ACHN (cell line): ENCODE measurements at places on chromosomes 12 and 14.

DNA sequence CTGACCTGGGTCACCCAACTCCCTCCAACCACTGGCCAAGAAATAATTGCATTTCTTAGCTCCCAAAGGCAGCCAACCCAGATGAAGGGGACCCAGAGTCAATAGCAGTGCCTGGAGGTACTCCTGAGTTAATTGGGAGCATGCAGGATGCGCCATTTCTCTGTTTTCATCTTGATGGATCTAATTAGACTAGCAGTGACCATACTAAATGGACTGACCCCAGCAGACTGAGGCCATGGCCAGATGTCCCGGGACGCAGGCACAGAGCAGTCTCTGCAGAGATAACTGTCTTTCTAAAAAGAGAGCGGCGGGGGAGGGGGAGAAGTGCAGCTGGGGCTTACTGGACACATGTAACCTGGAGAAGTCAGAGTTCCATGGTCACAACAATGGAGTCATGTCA is 53.2 kb upstream of the CMKLR1 start:
- DNase-seq, result no peak

DNA sequence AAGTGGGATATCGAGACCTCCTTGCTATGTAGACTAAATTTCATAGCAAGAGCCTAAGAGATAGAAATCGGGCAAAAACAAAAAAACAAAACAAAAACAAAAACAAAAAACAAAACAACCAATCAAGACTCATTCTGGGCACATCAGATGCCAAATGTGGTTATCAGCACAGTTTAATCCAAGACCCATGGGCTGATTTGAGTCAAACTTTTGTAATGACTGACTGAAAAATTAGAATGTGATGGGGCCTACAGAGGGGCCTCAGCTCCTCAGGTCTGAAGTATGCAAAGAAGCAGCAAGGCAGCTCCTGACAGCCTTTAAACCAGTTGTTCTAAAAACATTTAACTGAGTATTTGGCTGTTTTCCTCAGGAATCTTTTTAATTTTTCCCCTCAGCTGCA is 49.3 kb downstream of the SLC4A8 start:
- DNase-seq, result no peak

- DNase-seq, result no peak
Measured at GRCh38 chr14:99781091-99781490, 12.1 kb upstream of the EML1 start.

DNA sequence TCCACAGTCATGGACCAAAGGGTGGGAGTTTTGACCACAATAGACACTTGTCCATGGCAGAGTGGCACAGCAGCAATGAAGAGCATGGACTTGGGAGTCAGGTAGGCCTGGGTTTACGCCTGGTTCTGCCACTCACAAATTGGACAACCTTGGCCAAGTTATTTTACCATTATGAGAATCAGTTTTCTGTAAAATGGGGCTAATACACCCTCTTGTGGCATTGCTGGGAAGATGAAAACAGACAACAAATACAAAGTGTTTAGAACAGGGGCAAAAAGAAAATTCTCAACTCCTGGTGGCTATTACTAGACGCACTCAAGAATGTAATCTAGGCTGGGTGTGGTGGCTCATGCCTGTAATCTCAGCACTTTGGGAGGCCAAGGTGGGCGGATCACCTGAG is 2.6 kb downstream of the C12orf43 start:
- no peak for DNase-seq

GRCh38 chr12:44317651-44318126 is 481.8 kb downstream of the TMEM117 start:
- DNase-seq, result peak; percentile 57

DNA sequence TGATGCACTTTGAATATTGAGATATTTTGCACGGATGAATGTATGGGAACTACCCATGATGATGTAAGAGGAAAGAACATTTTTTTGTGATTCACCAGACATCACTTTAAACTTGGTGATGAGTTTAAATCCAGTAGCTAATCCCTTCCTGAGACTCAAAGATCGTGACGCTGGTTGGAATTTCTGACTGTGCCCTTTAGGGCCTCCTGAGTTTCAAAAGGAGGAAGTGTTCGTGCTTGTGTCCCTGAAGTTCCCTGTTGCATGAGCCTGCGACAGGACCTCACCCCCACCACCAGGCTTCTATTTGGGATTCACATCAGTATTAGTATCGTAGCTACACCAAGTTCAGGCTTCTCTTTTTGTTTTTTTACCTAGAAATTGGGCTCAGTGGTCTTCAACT is 18.6 kb upstream of the RIN3 start:
- DNase-seq, result no peak

- DNase-seq, result no peak
Measured at GRCh38 chr12:130433411-130433810, 95.7 kb downstream of the PIWIL1 start.

DNA sequence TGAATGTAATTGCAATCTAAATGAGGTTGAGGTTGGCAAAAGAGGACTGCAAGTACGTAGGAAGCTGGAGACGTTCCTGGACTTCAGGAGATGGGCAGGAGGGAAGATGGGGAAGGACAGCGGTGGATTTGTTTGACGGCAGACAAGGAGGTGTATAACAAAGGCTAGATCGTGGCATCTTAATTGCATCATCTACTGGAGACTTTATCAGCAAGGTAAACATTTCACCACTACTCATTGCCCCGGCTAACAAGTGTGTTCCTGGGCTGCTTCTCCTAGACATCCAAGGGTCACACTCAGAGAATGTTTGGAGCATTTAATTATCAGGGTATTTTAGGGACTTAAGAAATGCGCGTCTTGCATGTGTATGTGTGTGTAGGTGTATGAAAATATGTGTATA is 128.5 kb downstream of the KCNK10 start:
- no peak for DNase-seq
